ENCODE measurements at places on chromosomes 16 and 17.

DNA sequence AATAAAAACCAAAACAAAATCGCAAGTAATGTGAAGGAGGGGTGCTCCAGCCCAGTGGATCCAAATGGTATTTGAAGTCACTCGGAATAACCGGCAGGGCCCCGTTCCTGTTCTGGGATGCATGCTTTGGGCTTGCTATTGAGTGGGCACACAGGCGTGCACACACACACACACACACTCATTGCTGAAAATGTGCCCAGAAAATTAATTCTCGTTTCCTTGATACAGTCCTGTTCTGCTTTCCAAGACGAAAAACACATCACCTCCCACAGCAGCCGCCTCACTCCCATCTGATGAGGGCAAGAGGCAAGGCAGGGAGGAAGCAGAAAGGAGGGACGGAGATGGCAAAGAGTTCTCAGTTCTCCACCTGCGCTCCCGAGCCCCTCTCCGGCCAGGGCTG, 62.2 kb upstream of the SDK2 start:
- DNase-seq: no peak

GRCh38 chr17:12349297-12349696, 316.4 kb upstream of the MYOCD start:
- no peak for DNase-seq

DNA sequence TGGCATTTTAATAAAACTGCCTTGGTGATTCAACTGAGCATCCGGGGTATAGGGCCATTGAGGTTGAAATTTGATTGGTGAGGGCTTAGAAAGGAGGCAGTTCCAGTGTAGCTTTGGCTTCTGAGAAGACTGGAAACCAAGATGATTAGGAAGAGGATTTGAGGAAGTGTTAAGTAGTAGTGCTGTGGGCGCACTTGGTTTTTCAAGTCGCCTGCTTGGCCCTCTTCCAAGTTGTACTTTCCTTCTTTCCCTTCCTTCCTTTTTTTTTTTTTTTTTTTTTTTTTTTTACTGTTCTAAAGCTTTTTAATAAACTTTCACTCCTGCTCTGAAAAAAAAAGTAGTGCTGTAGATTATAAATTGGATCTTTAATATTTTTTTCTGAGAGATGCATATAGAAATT, 320.5 kb downstream of the UTP18 start:
- no peak for DNase-seq

DNA sequence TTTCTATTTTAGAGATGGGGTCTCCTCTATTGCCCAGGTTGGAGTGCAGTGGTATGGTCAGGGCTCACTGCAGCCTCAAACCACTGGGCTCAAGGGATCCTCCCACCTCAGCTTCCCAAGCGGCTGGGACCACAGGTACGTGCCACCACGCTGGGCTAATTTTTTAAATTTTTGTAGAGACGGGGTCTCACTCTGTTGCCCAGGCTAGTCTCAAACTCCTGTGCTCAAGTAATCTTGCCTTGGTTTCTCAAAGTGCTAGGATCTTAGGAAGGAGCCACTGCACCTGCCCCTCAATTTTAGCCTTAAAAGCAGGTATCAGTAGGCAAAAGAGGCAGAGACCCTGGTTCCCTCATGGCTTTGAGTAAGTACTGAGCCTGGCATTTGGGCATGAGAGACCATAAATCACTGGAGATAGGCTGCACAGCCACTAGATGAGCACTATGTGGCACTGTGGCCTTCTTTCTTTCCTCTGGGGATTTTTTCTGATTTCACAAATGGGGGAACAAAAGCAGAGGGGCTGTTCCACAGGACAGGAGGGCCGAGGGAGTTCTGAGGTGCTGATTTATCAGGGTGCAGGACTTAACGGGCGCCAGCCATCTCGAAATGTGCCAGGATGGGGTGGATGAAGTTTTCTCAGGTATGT, 82.2 kb downstream of the PLXDC1 start:
- DNase-seq: peak; percentile 75

DNA sequence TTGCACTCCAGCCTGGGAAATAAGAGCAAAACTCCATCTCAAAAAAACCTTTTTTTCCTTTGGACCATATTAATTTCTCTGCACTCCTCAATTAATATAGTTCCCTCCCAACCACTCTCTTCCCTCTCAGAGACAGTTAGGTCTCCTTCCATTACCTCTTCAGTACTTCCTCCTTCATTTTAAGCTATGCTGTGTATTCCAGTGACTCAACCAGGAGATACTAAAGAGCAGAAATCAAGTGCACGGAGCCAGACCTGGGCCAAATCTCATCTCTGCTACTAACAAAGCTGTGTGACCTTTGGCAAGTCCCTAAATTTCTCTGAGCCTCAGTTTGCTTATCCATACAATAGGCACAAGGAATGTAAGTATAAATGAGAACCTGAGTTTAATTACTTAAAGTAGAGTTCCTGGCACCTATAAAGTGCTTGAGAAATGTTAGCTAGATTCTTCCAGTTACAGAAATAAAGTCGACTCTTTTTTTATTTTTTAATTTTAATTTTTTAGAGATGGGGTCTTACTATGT, 8.5 kb downstream of the PECAM1 start:
- no peak for DNase-seq

- DNase-seq: no peak
Observed at GRCh38 chr16:5000573-5001001, 33.1 kb downstream of the NAGPA start.

- DNase-seq: no peak
Observed at GRCh38 chr16:49528866-49529288, 155.3 kb downstream of the C16orf78 start.

- DNase-seq: peak; percentile 75
Observed at GRCh38 chr16:81651758-81652718, 127.1 kb upstream of the PLCG2 start.

- DNase-seq: no peak
Observed at GRCh38 chr17:11503308-11504035, 94.8 kb upstream of the DNAH9 start.

GRCh38 chr17:19291646-19292376, 54.6 kb downstream of the EPN2 start:
- no peak for DNase-seq

GRCh38 chr17:74842146-74842598, 17.5 kb downstream of the GRIN2C start:
- no peak for DNase-seq

DNA sequence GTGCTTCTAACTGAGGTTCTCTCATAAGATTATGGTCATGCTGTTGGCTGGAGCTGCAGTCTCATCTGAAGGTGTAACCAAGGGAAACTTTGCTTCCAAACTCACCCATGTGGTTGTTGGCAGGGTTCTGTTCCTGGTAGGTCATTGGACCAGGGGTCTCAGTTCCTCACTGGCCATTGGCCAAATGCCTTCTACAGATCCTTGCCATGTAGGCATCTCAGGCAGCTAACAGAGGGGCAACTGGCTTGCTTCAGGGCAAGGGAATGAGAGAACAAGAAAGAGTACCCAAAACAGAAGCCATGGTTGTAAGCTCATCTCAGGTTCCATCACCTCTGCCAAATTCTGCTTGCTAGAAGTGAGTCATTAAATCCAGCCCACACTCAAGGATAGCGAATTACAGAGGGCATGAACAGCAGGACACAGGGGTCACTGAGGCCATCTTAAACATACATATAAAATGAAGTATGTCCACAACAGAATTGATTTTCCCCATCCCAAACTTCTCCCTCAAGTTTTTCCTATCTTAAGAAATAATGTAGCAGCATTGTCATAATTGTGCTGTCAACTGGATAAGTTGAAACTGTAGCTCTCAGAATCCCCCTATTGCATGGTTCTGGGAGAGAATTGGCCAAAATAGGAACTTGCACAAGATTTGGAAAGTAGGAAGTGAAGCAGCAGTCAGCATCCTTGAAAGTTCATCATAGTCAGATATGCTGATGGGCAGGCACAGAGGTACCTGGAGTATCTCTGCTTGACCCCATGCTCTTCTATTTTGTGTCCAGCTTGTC, 42.4 kb upstream of the CES5A start:
- no peak for DNase-seq

All from eye (tissue), 1 donor.